ENCODE measurements at places on chromosomes 5 and 9. TPM values are rescaled to one million over a fixed set of nuclear protein-coding genes. Genes with fewer than 3 reads are reported as not detected.

GPR151 gene
- total RNA-seq: not detected

PCDHB16 gene
- total RNA-seq: 11.8 TPM

MRPS27 gene
- total RNA-seq: 51.8 TPM

IRX1 gene
- total RNA-seq: 19.7 TPM

MEGF10 gene
- total RNA-seq: 0.48 TPM

GRCh38 chr5:1068204-1068894, 43.5 kb downstream of the SLC12A7 start:
- no peak for DNase-seq
